Activated gamma-delta T cell treated with Interleukin-2 at 50 U/mL for 16 hours (primary cell): ENCODE measurements at places on chromosomes 12 and 14.

DNA sequence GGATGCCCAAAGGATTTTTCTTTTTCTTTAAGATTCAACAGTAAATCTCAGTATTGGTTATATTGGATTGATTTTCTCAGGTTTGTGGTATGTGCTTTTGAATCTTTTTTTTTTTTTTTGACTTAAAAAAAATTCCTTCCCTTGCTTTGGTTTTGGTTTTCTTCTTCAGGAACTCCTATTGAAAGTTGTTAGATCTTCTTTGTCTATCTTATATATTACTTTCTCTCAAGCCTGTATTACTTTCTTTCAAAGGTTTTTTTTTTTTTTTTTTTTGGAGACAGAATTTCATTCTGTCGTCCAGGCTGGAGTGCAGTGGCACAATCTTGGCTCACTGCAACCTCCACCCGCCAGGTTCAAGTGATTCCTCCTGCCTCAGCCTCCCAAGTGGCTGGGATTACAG is 21.9 kb downstream of the PPP4R4 start:
- no peak for DNase-seq

GRCh38 chr14:27391331-27391730 is 793.5 kb upstream of the NOVA1 start:
- DNase-seq = no peak

DNA sequence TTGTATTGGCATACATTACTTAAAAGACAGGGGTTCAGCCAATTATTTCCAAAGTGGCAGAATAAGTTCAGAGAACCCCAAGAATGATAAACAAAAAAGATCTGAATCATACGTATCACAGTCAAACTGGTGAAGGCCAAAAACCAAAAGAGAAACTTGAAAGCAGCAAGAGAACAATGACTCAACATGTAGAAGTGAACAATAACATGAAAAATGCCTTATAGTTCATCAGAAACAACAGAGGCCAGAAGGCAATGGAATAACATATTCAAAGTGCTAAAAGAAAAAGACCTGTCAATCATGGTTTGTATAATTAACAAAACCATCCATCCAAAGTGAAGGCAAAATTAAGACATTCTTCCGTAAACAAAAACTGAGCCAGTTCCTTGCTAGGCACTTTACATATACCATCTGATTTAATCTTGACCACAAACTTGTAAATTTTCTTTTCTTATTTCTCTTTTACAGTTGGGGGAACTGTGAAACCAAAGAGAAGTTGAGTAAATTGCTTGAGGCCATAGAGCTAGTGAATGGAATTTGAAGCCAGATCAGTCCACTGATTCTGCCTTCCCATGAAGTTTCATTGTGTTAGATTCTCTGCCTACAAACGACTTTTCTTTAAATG is 232.1 kb upstream of the SEL1L start:
- DNase-seq = no peak

GRCh38 chr14:42299692-42300091 is 693.0 kb downstream of the LRFN5 start:
- DNase-seq = no peak

DNA sequence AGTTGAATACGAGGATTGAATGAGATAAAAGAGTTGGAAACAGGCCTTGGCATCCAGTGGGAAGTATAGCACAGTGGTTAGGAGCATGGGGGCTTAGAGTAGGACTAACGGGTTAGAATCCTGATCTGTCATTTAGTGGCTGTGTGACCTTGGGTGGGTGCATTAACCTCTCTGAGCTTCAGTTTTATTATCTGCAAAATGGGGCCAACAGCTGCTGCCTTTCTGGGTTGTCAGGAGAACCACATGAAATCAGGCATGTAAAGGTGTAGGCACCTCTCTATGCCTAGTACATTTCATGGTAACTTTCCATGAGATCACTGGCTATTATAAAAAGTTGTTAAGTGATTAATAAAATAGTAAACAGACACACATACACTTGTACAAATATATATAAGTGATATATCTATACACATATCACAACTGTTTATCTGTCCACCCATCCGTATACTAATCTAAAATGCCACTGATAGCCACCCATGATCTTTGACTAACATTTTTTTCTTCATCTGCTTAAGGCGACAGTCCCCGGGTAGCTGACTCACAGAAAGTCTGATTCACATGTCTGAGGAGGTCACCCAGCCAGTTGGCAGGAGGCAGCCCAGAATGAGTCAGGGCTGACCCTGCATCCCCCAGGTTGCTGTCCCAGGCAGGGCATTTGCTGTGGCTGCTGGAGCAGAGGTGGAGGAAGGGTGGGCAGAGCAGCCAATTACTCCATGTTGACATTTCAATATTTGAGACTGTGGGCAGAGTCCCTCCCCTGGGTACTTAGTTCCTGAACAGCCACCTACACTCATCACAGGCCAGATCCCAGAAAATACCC is 125.6 kb upstream of the NOS1 start:
- DNase-seq = no peak

- peak; percentile 94 for DNase-seq
These were observed at the start of gene TM7SF3 for GRCh38 chr12:27014085-27014858. TSS of gene TM7SF3 (minus strand) at chr12:27014384. CDS start at chr12:27014168, 216 bp downstream.

GRCh38 chr14:95906591-95906990 is 30.0 kb downstream of the TUNAR start:
- no peak for DNase-seq

GRCh38 chr12:2011643-2012607 is 7.7 kb upstream of the DCP1B start:
- no peak for DNase-seq

GRCh38 chr12:3641428-3642018 is 111.4 kb downstream of the CRACR2A start:
- no peak for DNase-seq

- DNase-seq = no peak
These were observed 322.3 kb upstream of the FAR2 start for GRCh38 chr12:28826766-28827165.

DNA sequence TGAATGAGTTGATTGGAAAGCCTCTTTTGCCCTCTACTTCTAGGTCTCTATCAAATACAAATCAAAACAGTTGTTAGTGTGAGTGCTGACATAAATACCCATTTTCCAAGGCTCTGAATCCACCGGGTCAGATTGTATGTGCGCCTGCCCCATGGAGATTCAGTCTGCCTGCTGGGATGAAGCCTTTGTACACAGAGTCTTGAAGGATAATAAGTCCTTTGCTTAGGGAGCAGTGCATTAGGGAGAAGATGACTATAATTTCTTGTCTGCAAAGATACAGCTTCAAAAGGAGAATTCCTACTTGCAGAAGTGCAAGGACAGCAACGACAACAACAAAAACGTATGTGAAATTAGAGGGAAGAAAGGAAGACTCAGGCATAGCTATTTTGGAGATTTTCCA is 90.3 kb upstream of the VRK1 start:
- DNase-seq = no peak

DNA sequence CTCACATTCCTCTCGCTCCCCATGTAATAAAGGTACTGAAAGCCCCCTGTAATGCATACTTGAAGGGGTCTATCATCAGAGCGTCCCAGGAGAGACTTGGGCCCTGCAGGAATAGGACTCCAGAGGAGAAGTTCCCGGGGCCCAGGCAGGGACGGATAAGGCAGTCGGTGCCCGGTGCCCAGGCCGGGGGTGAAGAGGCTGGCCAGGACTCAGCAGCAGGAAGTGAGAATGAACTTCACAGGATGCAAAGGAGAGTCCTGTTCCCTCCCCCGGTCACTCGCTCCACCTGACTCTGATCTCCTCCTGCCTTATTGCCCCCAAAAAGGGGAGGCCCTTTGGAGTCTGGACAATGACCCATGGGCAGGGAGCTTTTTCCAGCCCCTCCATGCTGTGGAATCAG is 40.2 kb downstream of the LRRC74A start:
- no peak for DNase-seq
